ENCODE measurements at places on chromosomes 5 and 9.

- DNase-seq: peak; percentile 12
Measured at GRCh38 chr5:181167814-181168488, 20.6 kb downstream of the OR2V2 start.

- DNase-seq: no peak
Measured at GRCh38 chr9:90881648-90882047, 80.0 kb downstream of the SYK start.

GRCh38 chr5:74810915-74811314, 43.9 kb downstream of the NSA2 start:
- peak; percentile 29 for DNase-seq

- DNase-seq: peak; percentile 80
Measured at GRCh38 chr5:73496984-73497457, 1.2 kb upstream of the BTF3 start.

GRCh38 chr9:127182901-127183746, 60.7 kb upstream of the ANGPTL2 start:
- DNase-seq: no peak

DNA sequence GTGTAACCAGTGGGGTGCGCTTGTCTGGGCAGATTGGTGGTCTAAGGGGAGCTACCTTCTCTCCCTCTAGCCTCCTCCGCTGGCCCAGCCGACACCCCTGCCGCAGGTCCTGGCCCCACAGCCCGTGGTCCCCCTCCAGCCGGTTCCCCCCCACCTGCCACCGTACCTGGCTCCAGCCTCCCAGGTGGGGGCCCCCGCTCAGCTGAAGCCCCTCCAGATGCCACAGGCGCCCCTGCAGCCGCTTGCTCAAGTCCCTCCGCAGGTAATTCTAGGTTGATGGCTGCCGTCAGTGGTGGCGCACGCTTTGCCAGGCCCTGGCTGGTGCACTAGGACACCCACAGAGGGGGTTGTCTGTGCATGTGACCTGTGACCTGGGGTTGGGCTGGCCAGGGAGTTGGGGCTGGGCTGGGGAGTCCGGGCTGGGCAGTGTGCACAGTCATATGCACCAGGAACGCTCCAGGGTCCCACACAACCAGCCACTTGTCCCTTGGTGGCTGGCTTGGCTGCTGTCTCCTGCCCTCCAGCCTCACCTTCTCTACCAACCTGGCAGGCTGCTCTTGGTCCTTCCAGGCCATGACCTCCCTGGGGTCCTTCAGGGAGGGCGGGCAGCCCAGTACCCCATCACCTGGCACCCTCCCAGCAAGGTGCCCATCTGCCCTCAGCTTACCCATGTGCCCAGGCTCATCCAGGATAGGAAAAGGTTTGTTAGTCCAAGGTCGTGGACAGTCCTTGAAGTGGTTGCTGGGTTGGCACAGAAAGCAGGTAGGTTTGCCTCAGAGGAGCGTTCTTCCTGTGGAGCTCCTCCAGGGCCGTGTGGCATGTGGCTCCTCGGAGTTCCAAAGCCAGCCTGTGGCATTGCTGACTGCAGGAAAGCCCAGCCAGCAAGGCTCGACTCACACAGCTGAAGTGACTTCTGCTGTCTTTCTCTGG, 73.2 kb downstream of the WNK2 start:
- DNase-seq: no peak

- DNase-seq: no peak
Measured at GRCh38 chr5:62584391-62584790, 5.8 kb downstream of the LRRC70 start.

DNA sequence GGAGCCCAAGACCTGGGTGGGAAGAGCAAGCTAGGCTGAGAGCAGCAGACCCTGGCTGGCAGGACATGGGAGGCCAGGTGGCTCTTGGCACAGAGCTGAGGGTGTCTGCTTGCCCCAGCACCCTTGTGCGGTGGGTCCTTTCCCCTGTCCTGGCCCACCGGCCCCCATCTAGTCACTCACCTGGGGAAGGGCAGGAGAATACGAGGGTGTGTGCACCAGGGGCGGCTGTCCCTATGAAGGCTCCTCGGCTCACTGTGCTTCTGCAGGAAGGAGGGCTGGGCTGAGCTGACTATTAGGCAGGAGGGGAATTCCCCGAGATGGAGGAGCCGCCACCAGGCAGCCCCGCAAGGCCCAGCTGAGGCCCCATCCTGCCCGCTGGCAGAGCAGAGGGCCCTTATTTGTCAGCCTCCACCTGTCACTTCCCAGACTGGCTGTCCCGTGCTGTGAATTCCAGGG, 6.1 kb upstream of the TNIP1 start:
- no peak for DNase-seq

GRCh38 chr5:157350939-157351801, 85.2 kb downstream of the CYFIP2 start:
- DNase-seq: no peak

DNA sequence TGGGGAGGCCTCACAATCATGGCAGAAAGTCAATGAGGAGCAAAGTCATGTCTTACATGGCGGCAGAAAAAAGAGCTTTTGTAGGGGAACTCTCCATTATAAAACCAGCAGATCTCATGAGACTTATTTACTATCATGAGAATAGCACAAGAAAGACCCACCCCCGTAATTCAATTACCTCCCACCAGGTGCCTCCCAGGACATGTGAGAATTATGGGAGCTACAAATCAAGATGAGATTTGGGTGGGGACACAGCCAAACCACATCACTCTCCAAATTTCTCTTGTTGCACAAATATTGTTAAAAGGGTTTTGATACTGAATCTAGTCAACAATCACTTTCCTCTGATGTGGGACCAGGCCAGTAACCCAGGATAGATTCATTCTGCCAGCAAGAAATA, 1176.1 kb downstream of the CDH9 start:
- DNase-seq: no peak

DNA sequence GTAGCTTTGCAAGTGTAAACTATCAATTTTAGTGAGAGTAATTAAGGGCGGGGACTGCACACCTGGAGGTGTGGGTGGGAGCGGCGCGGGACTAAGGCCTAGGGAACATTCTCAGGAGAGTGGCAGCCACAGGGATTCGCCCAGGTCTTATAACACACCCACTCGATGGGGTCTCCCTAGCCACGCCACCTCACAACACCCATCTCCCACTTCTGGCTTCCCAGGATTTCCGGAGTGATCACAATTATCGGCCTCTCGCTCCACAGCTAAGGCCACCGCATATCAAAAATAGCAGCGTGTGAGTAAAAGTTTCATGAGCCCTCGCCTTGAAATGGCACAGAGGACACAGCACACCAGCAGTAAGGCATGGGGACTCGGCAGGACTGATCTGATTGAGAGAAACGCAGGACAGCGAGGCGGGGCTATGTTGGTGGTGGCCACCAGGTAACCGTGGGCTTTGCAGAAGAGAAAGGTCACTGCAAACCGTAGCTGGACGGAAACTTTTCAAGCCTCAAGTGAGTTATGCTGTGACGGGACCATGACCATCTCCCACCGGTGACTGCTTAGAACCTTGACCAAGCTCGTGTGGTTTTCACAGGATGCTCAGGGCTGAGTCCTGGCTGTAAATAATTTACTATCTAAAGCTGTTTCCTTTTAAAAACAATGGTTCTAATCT, 1.1 kb upstream of the LPAR1 start:
- DNase-seq: no peak

DNA sequence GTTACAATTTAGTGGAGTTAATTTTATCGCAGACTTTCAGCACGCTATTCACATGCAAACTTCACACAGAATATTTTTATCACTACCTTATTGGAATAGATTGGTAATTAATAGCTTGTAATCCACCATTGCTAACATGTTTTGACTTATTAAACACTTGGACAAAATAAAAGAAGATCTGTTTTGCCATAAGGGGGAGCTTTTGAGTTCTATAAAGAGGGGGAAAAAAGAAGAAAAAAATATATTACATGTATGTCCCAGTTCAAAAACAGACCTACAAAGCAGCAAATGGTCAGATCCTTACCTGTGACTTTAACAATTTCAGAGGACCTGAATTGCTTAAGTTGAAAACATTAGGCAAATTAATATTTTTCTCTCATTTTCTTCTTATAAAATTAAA, 1.2 kb upstream of the PAPPA start:
- DNase-seq: no peak

GRCh38 chr9:135440620-135441019, 39.0 kb upstream of the PPP1R26 start:
- DNase-seq: no peak

GRCh38 chr5:175467983-175468690, 10.2 kb upstream of the SFXN1 start:
- DNase-seq: no peak

DNA sequence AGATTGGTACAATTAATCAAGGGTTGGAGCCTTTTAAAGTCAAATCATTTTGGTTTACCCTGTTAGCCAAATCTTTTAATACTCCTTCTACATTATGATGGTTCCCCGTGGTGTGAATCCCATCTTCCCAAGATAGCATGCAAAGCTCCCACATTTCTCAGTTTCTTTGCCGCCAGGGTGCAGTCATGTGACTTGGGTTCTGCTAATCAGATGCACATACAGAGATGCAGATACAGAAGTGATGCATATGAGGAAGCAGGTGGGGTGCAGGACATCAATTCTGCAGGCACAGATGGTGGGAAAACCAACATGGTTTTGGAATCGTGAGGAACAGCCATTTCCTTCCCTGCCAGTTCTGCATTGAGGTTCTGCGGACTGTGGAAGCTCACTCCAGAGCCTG, 8.4 kb upstream of the MAST4 start:
- no peak for DNase-seq

DNA sequence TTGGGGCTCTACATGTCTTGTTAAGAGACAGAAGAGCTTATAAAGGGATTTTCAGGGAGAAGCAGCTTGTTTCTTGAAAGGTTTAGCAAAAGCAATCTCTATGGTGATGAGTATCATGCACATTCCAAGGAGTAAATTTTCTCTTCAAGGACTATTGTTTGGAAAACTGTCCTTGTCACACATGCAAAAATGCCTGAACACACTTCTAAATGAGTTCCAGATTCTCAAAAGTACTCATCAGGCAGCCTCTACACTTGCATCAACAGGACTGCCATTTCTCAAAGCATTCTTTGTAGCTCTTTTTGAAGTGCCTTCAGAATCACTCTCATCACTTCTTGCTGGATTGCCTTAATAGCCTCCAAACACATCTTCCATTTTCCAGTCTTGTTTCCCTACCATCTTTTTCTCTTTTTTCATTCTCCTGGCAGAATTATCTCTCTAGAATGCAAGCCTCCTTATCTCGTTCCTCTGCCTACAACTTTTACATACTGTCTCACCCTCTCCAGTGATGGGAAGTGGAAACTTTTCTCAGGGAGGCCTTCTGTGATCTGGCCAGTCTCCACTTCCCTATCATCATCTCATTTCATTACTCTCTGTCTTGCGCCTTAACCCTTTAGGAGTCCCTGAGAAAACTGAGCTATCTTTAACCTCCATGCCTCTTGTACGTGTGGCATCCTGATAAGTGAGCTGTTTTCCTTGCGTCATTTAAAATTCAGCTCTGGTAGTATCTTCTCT, 631.5 kb upstream of the TLE4 start:
- no peak for DNase-seq

DNA sequence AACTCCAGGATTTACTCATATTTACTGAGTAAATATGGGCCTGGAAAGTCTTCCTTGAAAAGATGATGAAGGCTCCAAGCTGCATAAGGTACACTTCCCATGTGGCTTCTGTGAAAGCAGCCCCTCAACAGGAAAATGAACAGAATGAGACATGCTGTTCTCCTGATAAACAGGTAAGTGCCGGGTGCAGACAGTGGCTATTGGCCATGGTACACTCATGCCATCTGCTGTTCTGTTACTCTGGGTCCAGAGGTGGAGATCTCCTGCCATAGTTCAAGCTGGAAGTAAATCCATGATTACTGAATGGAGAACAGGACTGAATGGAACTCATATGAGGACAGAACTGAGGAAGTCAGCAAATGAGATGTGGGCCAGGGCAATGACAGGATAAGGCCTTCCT, 103.6 kb downstream of the SLIT3 start:
- DNase-seq: no peak

GRCh38 chr5:23588841-23589326, 81.5 kb downstream of the PRDM9 start:
- DNase-seq: no peak

- DNase-seq: no peak
Measured at GRCh38 chr9:78502566-78502965, 205.6 kb downstream of the PSAT1 start.

GRCh38 chr5:10885026-10885425, 124.0 kb upstream of the DAP start:
- DNase-seq: no peak

GRCh38 chr5:173823721-173824567, 64.2 kb upstream of the CPEB4 start:
- DNase-seq: no peak

GRCh38 chr9:118652912-118653311, 716.3 kb downstream of the BRINP1 start:
- no peak for DNase-seq

DNA sequence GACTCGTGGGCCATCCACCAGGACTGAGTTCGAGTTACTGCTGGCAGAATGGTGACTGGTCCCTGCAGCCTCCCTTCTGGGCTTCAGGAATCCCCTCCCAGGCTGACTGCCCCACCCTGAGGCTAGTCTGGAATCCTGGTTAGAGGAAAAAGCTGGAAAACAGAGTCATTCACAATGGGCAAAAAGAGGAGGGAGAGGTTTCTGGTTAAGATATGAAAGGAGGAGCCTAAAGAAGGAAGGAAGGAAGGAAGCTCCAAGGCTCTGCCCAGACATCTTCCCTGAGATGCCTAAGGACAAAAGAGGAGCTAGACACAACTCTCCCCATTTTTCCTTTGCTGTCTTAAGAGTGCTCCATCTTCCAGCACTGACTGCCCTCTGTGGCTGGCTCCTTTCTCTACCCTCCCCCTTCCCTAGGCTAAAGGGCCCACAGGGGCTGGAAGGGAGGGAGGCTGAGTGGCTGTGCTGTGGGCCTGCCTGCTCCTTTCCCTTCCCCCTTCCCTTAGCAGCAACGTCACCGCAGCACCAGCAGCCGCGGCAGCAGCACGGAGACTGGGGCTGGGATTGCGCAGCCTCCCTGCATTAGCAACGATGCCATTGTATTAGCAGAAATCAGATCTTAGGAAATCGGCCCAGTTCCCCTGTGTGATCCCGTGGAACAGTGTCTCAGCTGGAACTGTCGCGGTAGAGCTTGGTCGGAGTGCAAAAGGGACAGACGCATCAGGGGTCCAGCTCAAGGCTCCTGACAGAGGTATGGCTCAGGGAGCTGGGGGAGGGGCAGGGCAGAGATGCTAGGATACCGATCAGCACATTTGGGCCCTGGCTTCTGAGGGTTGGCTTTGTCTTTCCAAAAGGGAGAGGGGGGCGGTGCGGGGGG, 48.7 kb downstream of the RUSC2 start:
- no peak for DNase-seq

GRCh38 chr9:77710965-77711648, 63.0 kb upstream of the GNA14 start:
- DNase-seq: no peak

DNA sequence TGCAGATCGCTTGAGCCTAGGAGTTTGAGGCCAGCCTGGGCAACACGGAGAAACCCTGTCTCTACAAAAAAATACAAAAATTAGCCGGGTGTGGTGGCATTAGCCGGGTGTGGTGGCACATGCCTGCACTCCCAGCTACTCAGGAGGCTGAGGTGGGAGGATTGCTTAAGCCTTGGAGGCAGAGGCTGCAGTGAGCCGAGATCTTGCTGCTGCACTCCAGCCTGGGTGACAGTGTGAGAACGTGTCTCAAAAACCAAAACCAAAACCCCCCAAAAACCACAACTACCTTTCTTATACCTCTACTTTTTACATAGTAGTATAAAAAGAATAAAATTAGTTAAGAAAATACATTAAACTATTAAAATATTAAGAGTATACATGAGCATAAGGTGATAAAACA, 121.2 kb downstream of the RAPGEF6 start:
- no peak for DNase-seq

GRCh38 chr5:62124266-62124665, 181.7 kb upstream of the KIF2A start:
- DNase-seq: no peak

All from NCI-H446 treated with DMSO at 0.1 percent for 48 hours (cell line).